ENCODE measurements at places on chromosomes 7 and 10.

- no peak for DNase-seq
These were observed 51.1 kb downstream of the JMJD1C start for GRCh38 chr10:63414481-63415260.

GRCh38 chr7:75649462-75649861, 89.3 kb downstream of the HIP1 start:
- DNase-seq: no peak

- no peak for DNase-seq
These were observed 18.8 kb upstream of the MET start for GRCh38 chr7:116653204-116653603.

DNA sequence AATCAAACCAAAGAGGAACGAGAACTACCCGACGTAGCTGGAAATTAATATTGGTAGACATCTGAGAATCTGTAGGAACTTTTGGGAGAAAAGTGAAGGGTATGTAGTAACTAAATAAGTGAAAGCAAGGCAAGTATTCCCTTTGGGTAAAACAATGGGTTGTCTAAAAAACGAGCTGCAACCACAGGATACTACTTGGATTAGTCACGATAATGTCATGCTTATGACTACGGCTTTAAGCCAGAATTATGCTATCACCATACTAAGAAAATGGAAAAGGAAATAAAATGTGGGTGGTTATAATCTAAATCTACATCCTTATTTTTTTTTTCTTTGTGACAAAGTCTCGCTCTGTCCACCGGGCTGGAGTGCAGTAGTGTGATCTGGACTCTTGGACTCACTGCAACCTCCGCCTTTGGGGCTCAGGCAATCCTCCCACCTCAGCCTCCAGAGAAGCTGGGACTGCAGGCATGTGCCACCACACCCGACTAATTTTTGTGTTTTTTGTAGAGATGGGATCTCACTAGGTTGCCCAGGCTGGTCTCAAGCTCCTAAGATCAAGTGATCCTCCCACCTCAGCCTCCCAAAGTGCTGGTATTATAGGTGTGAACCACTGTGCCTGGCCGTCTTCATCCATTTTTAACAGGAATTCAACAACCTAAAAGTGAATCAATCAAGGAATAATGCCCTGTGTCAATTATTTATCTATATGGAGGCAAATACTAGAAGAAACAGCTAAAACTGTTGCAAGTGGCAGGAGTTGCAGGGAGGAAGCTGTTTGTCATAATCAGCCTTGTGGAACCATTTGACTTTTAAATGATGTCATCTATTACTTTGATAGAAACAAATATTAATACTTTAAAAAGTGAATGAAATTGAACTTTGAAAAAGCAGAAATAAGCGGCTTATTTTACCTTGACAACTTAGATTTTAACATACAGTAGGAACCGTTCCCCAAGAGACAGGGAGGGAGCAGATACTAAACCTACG, 189.3 kb downstream of the PRPF18 start:
- no peak for DNase-seq

DNA sequence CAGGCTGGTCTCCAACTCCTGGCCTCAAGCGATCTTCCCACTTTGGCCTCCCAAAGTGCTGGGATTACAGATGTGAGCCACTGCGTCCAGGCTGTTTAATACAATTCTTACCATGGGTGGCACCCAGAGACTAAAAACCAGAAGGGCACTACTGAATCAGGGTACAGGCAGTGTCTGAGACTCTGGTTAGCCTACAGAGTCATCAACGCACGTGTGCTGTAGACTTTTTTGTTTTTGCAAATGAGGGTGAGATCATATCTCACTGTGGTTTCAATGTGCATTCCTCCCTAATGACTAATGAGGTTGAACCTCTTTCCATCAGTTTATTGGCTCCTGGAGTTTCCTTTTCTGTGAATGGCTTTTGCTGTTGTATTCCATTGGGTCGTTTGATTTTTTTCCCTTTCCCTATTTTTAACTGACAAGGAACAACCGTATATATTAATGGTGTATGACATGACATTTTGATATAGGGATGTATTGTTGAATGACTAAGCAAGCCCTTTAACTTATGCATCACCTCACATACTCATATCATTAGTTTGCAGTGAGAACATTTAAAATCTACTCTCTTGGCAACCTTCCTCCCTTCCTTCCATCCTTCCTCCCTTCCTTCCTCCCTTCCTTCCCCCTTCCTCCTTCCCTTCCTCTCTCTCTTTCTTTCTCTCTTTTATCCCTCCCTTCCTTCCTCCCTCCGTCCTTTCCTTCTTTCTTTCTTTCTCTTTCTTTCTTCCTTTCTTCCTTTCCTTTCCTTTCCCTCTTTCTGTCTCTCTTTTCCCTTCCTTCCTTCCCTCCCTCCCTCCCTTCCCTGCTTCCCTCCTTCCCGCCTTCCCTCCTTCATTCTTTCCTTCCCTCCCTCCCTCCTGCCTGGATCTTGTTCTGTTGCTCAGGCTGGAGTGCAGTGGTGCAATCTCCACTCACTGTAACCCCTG, 9.3 kb upstream of the TMEM270 start:
- DNase-seq: no peak

DNA sequence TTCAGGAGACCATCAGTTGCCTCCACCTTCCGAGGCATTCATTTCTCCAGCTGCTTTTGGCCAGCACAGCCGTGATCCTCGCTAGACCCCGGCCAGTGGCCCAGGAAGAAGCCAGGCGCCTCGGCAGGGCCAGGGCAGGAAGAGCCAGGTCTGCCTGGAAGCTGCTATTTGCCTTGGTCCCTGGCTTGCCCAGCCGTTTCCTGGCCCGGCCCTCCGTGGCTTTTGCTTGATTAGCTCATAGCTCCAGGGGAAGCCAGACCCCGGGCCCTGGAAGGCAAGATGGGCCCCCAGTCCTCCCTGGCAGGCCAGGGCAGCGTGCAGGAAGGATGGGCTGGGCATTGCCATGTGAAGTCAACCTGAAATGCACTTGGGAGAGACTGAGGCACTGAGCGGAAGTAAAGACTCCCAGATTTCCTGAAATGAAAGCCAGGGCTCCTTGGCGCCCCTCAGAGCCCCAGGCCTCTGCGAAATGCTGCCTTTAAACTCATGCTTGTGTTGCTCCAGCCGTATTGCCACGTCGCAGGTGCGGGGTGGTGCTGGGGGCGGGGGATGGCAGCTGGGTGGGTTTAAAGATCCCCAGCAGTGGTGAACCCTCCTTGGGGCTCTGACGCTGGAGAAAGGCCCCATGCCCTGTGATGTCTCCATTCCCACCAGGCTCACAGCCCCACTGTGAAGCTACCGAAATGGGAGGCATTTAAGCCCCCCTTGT, 160.6 kb downstream of the GRK5 start:
- DNase-seq: no peak

DNA sequence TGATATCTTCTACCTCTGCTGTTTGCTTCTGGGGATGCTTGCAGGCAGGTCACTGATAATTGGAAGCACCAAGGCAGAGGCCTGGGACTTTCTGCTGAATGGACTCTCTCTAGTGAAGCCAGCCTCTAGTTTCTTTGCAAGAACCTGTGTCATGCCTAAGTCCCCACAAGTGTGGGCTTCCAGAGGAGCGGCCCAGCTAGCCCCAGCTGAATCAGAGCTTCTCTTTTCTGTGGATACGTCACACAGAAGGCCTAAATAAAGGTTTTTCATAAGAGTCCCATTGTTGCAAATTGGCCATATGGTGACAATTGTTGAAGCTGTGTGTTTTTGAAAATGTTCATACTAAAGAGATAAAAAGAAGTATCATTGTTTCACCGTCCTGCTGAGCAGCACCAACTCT, 6.8 kb upstream of the OPALIN start:
- no peak for DNase-seq

DNA sequence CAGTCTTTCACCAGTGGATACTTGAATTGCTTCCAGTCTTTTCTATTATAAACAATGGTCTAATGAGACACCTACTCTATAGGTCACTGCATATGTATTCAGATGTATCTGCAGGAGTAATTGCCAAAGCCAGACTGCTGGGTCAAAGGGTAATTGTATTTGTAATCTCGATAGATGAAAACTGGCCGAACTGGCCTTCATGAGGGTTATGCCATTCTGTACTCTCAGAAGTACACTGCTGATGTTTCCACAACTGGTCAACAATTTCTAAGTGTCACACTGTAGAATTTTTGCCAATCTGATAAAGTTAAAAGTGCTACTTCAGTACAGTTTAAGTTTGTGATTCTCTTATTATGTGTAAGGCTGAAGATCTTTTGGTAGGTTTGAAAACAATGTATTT, 64.6 kb downstream of the JAZF1 start:
- DNase-seq: no peak

DNA sequence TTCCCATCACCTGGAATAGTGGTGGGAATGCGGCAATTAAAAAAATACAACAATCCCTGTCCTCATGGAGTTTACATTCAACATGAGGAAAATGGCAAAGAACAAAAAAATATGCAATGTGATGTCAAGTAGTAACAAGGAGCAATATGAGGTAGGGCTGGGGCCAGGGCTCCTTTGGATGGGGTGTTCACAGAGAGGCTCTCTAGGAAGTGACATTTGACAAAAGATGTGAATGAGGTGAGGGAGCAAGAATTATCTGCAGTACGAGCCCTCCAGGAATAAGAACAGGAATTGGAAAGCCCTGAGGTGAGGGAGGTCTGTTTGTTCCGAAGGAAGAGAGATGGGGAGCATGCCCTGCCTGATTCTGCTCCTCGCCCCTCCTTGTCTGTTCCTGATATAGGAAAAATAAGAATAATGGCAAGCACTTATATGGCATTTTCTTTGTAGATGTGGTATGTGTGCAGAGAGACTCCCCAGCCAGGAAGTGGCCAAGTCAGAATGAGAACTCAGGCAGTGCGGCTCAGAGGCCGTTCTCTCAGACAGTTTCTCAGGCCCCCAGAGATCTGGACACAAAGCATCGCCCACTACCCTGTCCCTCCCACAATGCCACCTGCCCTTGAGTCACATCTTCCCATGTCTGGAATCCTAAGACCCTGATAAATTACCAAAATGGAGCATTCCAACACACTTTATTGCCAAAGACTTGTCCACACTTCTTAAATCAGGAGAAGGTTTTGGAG, 105.6 kb downstream of the APBB1IP start:
- no peak for DNase-seq

DNA sequence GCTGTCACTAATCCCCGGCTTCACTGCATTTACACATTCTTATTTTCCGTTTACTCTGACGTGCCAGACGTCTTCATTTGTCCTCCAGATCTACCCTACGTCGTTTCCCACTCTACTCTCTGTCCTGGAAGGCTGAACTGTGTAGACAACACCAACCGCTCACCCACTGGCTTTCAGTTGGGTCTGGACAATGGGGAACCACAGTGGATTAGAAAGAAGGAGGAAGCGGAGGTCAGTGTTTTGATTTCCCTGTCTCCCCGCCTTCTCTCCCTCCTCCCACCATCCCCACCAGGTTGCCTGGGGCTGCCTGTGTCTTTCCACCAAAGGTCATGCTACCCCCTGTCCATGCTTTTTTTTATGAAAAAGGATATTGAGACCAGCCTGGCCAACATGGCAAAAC, 14.0 kb upstream of the CTBP2 start:
- DNase-seq: no peak

DNA sequence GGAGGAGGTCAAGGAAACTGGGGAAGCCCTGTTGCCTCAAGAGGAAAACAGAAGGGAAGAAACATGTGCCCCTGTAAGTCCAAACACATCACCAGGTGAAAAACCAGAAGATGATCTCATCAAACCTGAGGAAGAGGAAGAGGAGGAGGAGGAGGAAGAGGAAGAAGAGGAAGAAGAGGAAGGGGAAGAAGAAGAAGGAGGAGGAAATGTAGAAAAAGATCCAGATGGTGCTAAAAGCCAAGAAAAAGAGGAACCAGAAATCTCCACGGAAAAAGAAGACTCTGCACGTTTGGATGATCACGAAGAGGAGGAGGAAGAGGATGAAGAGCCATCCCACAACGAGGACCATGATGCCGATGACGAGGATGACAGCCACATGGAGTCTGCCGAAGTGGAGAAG, 82.7 kb upstream of the SAMD8 start:
- DNase-seq: no peak

DNA sequence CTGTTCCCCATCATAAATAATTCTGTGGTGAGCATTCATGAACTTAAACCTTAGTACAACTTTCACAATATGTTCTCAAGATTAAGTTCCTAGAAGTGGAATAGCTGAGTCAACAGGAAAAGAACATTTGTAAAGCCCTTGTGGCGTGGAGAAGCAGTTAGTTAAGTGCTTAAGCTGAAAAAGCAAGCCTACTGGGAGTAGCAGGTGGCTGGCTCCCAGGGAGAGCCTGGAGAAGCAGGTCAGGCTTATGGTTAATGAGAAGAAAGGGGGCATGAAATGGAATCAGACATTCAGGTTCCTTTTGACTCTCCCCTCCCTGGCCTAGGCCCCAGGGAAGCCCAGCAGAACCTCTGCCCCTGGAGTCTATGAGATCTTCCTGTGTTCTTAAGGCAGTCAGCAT, 35.3 kb downstream of the VSTM4 start:
- no peak for DNase-seq

DNA sequence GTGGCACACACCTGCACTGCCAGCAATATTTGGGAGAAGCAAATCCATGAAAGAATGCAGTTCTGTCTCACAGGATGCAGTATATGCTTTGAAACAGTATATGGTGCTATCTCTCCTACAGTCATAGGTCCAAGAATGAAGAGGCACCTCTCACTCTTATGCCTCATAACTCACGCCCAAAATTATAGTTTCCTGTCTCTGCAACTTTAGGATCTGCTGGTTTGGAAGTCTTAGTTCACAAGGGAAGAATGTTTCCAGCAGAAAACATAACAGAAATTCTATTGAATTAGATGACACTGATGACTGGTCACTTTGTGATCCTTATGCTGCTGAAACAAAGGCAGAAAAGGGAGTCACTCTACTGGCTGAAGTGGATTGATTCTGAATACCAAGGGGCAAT, 5.7 kb downstream of the C10orf67 start:
- DNase-seq: no peak

DNA sequence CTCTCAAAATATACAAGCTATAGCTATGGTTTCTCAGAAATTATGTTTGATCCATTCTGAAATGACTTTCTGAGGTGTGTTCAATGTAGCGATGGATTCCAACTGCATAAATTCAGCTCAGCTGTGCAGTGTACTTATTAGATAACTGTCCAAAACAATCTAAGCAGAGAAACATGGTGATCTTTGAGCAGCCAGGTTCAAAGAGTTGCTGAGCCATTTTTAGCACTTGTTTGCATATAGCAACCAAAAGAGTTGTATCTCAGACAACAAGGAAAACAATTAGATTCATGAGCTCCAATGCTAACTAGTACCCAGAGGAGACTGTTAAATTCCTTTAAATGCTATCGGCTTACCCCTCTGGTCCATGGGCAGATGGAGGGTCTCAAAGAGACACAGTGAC, 15.9 kb upstream of the KCNIP2 start:
- DNase-seq: no peak

DNA sequence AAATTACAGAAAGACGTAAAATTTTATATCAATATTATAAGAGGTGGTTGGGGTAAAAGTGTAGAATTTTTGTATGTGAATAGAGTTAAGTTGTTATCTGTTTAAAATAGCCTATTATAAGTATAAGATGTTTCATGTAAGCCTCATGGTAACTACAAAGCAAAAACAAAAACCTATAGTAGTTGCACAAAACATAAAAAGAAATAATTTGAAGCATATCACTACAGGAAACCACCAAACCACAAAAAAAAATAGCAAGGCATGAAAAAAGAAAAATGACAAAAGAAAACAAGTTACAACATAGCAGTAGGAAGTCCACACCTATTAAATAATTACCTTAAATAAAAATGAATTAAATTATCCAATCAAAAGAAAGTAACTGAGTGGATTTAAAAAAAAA, 12.4 kb upstream of the GSTK1 start:
- DNase-seq: no peak

GRCh38 chr7:79787623-79788022, 334.2 kb upstream of the MAGI2 start:
- no peak for DNase-seq
